T follicular helper cell (primary cell): ENCODE measurements at places on chromosomes 2 and 18.

GRCh38 chr2:233112776-233113452 is 52.8 kb downstream of the INPP5D start:
- DNase-seq = no peak

DNA sequence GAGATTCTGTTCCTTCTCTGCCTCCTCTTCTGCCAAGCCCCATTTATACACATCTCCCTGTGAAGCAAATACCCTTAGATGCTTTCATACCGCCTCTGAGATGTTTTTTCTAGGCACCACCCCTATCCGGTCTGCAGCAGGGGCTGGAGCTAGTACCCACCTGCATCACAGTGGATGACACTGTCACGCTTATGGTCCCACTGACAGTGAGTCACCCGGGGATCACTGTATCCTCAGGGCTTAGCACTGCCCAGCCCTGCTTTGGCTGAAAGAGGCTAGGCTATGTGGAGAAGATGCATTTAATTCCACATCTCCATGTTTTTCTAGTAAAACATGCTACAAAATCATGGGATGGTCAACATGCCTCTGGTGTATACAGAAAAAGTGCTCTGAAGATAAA is 9.9 kb downstream of the FABP1 start:
- DNase-seq = no peak

DNA sequence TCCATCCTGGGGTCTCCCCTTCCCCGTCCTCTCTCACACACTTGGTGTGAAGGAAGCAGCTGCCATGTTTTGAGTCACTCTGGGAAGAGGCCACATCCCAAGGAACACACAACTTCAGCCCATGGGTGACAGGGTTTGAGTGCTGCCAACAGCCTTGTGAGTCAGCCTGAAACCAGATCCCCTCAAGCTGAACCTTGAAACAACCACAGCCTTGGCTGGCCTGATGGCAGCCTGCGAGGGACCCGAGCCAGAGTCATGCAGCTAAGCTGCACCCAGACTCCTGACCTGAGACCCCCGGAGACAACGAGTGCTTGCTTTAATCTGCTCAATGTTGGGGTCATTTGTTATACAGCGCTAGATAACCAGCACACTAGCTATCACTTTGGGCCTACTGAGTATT is 19.3 kb upstream of the MC2R start:
- DNase-seq = no peak

DNA sequence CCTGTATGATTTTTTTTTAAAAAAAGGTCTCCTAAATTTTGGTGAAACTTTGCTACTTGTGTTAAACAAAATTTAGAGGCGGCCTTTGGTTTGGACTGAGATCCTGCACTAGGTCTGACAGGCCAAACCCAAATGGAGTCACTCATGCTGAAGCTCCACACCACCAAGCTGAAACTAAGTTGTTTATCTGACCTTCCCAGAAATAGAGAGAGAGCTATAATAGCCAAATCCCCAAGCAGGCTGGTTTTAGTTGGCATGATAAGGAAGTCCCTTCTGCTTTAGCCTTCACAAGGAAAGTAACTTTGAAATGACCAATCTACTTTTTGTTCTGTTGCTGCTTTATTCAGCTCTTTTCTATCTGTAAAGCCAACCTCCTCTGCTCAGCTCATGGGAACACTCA is 17.1 kb upstream of the THUMPD2 start:
- DNase-seq = no peak

DNA sequence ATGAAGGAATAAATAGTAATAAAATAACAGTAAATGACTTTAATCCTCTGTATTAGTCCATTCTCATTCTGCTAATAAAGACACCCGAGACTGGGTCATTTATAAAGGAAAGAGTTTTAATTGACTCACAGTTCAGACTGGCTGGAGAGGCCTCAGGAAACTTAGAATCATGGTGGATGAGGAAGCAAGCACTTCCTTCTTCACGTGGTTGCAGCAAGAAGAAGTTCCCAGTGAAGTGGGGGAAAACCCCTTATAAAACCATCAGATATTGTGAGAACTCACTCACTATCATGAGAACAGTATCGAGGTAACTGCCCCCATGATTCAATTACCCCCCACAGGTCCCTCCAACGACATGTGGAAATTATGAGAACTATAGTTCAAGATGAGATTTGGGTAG is 727.9 kb upstream of the LINC00305 start:
- no peak for DNase-seq

- no peak for DNase-seq
Measured at GRCh38 chr2:152078662-152079061, 20.2 kb downstream of the CACNB4 start.

DNA sequence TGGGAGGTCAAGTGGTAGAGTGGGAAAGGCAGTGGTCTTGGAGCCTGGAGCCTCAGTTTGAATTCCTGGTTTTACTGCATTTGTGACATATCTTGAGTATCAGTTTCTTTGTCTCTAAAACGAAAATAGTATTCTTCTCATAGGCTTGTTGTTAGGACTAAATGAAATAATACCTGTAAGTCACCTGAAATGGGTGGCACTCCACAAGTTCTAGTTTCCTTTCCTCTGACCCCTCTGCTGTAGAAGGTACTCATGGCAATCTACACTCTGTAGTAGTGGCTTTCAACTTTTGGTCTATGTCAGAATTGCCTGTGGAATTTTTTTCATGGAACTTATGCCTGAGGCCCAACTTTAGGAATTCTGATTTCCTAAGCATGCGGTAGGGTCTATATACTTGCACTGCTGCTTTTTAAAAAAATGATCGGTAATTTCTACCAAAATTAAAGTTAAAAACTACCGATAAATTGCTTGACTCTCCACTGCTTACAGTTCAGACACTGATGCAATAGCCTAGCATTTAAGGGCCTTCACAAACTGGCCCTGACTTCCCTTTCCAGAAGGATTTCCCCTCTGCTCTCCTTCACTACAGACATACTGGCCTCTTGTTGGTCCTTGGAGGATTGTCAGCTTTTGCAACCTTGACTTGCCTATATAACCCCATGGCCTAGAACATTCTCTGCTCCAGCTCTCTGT is 47.2 kb downstream of the PLEK start:
- no peak for DNase-seq

- no peak for DNase-seq
Measured at GRCh38 chr2:8628866-8629209, 53.0 kb upstream of the ID2 start.

GRCh38 chr2:82857967-82858366 is 1601.1 kb downstream of the SUCLG1 start:
- DNase-seq = no peak

DNA sequence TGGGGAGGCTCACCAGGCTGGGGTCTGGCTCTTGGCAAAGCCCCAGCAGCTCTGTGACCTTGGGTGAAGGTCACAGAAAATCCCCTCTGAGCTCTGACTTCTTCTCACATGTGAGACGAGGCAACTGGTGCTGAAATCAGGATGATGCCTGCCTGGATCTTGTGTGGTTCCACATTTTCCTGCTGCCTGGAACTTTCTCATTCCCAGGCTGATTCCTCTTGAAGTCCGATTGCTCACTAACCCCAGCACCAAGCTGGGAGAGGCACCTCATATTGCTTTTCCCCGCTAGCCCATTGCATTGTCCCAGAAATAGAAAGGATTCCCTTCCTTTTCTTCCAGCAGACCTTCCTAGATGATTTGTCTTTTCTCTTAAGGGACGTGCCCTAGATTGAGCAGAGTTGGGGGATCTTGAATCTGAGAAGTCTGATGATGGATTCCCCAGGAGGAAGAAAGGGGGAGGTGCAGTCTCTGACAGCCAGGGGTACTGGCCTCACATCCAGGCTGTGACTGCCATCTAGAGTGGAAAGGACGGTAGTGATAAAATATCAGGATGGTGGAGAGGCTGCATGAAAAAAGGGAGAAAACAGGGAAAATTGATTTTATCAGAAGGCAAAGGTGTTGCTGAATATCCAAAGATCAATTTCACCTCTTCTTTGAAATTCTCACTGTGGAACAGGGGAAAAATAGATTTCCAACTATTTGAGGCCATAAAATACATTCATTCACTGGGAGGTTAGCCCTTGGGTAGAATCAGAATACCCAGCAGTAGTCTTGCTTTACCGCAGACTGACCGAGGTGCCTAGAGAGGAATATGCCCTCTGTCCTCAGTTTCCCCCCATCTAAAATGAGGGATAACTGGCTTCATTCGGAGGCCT is 96.3 kb downstream of the FAM210A start:
- peak; percentile 35 for DNase-seq

DNA sequence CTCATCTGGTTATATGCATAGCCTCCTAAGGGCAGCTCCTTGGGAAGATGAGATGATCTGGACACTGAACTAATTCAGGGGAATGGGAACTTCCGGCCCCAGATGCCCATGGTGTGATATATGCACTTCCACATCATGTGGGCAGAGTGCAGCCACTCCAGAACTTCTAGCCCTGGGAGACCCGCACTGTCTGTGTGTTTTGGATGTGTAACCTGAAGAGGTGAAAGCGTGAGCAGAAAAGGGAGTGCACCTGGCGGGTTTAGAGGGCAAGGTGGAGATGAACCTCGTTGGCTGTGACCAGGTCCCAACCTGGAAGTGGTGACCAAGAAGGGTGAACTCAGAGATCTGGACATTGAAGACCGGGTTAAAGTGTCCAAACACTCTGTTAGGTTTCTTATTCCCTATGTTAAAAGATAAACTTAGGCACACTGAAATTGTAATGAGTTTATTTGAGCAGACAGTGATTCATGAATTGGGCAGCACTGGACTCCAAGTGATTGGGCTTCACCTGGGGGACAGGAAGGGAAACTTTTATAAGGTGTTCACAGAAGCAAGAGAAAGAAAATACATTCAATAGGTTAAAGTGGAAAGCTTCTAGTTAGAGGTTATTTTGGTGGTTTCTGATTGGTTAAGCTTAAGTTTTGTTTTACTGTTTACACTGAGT is 296.2 kb upstream of the SKOR2 start:
- DNase-seq = no peak

DNA sequence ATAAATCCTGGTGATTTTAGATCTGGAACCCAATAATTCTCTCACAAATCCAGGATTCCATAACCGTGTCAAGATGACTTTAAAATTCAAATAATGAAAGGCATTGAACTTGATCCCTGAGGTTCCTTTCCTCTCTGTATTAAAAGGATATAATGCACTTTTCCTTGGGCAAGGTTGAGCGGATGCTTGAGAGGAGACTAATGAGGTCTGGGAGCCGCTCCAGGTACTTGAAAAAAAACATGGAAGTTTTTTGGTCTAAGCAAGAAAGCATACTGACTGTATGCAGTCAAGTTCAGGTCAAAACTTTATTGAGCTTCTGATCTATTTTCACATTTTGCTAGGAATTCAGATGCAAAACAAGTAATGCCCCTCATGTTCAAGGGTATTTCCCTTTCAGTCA is 318.5 kb downstream of the RAD51AP2 start:
- no peak for DNase-seq

DNA sequence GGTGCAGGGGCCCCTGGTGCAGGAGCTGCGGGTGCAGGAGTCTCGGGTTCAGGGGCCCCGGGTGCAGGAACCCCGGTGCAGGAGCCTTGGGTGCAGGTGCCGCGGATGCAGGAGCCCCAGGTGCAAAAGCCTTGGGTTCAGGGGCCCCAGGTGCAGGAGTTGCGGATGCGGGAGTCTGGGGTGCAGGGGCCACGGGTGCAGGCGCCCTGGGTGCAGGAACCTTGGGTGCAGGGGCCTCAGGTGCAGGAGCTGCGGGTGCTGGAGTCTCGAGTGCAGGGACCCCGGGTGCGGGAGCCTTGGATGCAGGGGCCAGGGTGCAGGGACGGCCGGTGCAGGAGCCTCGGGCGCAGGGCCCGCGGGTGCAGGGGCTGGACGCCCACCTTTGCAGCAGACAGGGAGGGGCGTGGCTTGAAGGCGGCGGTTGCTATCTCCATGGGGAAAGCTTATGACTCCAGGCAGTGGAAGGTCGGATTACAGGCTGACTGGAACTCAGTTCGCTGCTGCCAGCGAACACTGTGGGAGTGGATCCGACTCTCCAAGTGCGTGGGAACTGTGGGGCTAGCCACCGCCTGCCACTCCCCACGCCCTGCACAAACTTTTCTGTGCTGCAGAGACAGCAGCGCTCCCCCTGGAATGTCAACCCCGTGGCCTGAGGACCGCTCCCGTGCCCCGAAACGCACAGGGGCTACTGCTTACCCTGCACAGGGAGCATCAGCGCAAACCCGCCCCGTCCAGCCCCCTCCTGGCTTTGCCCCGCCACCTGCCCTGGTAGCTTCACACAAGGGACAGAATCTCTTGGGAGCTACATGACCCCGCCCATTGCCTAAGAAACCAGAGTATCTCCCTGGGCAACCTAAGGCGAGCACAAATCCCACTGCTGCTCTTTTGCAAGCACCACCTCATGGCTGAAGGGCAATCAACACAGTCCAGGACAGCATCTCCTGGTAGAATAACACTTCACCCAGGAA is 40.3 kb downstream of the COPS9 start:
- no peak for DNase-seq
